IPS-NIHi11 (cell line): ENCODE measurements at places on chromosomes 5 and 9.

DNA sequence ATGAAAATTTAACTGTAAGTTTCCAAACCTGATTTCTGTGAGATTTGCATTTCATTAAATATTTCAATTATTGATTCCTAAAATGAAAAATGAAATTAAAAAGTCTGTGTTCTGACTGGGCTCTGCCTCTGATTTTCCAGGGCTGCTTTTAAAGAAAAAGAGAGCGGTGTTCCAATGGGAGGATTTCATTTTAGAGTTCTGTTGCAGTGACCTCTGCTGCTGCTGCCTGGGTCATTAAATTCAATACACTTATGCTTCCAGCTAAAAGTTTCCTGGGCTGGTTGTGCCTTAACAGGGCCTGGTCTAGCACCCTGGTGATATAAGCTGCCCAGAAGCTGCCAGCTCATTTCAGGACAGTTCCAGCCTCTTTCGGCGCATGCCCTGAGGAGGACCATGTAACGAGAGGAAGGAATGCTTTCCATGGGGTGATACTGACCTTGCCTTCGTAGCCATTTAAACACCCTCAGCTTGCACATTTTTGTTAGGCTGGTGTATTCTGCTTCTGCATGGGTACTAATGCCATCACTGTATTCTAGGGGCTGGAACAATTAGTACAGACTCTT, 93.3 kb downstream of the TMEM174 start:
- no peak for DNase-seq

DNA sequence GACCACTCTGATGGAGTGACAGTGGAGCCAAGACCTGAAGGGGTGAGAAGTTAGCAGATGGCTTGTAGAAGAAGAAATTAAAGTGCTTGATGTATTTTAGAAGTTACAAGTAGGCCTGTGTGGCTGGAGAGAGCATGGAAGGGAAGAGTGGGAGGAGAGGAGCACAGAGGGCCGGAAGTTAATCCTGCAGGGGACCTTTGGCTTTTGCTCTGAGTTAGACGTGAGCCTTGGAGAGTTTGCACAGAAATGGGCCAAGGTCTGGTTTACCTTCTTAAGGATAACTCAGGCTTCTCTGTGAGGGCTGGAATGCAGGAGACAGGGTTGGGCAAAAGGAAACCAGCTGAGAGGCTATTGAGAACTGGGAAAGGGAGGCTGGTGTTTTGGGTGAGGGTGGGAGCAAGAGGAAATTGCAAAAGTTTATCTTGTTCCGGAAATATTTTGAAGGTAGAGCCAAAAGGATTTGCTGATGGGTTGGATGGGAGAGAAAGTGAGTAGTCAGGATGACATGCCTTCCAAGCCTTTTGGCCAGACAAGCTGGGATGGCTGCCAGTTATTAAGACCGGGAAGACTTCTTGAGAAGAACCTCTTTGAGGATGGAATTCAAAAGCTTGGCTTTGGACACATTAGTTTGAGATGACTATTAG, 17.5 kb upstream of the F2RL1 start:
- no peak for DNase-seq

- no peak for DNase-seq
These were observed 331.4 kb downstream of the FBXL7 start for GRCh38 chr5:15831408-15831807.

DNA sequence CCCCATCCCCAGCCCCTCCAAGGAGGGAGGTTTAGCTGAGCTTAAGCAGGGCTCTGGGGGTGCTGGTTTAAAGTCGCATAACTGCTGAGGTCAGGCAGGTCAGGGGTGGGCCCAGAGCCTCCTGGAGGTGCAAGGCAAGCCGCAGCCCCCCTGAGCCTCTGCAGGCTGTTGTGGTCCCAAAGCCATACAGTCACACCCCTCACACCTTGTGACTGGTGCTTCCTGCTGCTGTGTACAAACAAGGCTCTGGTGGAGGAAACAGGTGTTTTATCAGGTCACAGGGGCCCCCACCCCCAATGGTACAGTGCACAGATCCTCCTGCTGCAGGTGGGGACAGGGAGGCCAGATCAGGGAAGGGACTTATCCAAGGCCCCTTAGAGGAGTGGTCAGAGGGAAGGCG, 8.0 kb downstream of the TCF7 start:
- DNase-seq = no peak

DNA sequence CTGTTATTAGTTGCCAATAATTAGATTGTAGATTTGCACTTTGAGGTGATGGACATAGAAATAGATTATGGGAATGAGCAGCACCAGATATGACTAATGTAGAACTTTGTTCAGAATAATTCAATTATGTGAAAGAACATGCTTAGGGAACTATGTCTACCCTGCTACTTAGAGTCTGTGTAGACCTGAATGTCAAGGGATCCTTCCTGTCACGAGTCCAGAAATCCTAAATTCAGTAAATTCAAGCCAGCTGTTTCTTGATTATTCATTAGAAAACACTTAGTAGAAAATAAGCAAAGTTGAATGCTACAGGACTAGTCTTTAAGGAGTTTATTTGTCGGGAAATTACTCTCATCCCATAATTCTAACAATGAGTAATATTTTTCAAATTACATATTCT, 887.3 kb upstream of the SEMA6A start:
- no peak for DNase-seq

DNA sequence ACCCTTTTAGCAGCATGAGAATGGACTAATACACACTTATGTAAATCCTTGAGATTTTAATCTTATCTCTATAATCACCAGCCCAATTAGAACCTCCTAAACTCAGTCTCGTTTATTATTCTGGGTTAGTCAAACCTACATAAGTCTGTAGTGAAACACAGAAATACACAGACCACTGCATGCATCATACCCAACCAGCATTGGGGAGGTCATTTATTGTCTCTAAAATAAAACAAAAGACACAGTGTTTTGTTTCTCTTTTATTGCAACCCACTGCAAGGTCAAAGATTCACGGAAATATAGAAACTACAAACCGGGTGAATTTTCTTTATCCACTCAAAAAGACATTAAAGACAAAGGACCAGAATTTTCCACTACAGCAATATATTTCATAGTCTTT, 188.1 kb upstream of the EFNA5 start:
- no peak for DNase-seq

DNA sequence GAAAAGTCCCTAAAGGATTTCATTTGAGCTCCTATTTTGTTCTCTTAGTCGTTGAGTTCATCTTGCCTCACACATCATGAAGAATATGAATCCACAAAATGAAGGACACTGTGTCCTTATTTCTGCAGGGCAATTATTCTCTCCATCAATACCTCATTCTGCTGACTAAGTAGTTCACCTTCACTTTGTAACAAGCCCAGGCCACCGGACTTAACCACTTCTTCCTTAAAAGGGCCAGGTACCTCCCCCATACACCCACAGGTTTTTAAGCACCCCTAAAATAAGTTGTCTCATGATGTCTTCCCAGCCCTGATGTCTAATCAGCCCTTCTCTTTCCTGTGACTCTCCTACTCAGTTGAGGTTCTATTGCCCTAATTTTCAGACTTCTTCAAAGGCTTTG, 67.1 kb upstream of the PLPP6 start:
- DNase-seq = no peak
